ENCODE measurements at places on chromosomes 5 and 9.

DNA sequence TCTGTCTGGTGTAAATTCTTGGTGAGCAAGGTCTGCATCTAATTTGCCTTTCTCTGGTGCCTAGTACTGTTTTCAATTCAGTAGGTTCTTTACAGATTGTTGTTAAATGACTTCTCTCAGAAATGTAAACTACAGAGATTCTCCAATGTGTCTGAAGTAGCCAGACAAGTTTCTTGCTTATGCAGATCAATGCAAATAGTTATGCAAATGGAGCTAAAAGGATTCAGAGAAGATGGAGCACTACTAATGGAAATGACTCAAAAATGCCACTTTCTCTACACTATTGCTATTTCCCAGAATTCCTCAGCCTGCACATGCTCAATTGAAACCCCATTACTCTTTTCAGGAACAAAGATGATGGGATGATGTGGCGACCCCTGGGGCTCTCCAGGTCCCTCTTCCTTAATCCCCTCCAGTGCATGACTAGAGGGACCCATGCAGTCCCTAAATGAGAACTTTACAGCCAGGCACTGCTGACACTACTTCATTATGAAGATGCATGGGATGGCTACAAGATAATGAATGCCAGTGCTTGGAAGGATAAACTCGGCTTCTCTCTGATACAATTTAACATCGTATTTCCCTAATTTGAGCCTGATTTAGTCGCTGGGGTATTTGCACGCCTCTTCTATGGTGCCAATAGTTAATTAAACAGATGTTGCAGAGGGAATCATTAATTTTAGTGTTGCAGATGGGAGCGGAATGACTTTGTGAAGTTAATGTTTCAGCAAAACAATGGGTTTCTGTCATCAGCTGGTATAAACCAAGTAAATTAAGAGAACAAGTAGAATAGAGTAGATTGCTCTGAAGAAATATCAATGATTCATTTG is 753.2 kb downstream of the TLR4 start:
- no peak for DNase-seq

DNA sequence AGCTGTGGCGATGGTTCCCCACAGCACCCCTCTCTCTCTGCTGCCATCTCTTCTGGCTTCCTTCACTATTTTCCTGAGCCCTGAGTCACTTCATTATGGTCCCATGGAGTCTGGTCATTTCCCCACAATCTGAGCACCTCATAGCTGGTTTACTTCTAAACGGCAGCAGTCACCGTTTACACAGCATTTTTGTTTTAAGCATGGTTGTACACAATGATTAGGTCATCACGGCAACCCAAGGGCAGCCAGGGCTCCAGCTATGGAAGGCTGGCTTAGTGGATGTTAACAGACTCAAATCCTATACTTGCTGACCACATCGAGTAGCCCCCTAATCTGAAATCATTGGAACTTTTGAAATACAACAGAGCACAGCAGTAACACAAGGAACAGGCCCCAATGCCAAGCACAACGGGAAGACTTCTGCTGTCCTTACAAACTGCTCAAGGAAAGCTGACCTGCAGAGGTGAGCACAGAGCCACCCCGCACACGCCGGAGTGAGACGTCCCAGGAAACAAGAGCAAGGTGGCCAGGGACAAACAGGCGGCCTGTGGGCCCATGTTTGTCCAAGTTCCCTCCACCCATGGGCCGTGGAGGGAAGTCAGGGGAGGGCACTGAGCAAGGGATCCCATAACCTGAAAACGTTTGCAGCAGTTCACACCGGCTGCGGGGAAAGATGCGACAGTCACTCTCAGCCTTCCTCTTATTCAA is 22.9 kb downstream of the CAMSAP1 start:
- DNase-seq, result no peak

DNA sequence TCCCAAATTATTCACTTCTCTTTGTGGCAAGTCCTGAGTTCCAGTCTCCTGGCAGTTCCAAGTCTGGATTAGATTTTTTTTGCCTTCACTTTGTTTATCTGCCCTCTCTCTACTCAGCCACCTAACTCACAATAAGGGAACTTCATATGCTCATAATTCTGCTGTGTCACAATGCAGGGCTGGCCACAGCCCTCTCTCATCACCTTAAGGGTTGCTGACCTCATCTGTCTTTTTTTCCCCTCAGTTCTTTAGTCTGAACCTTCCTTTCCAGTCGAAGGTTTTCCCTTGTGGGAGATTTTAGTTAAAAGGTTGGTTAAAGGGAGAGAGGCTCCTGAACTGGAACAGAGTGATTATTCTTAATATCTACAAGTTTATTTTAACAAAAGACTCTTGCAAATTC is 4.1 kb downstream of the BAG1 start:
- no peak for DNase-seq

GRCh38 chr9:27602954-27603353 is 29.7 kb upstream of the C9orf72 start:
- no peak for DNase-seq

DNA sequence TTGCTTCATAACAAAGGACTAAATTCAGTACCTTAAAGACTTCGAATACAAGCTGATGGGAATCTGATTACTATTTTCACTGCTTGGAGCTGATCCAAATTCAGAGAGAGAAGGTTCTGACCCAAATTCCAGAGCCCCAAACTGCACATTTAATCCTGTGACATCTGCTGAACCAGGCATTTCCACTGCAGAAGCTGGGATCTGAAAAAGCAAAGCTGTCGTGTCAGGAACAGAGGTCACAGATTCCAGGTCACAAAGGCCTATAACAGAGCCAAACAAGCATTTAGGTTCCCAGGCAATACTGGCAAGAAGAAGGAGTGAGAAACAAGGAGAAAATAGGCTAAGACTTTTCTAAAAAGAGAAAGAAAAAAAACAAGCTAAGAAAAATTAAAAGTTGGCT is 105.3 kb downstream of the UBAP2 start:
- no peak for DNase-seq

DNA sequence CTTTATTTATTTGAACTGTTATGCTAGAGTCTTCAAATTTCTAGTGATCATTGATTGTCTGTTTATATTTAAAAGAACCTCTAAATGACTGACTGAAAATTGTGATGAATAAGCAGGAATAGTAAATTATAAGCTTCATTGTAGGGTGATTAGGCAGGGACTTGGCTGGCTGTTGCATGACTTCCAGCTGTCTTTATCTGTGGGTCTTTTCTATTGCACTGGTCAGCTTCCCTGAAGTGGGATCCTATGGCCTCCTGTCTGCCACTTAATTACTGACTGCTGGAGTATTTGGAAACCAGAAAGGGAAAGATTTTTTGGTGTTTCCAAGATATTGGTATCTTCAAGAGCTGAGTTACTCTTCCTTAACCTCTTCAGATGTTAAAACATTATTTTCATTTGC is 123.0 kb upstream of the CCNH start:
- DNase-seq, result no peak

DNA sequence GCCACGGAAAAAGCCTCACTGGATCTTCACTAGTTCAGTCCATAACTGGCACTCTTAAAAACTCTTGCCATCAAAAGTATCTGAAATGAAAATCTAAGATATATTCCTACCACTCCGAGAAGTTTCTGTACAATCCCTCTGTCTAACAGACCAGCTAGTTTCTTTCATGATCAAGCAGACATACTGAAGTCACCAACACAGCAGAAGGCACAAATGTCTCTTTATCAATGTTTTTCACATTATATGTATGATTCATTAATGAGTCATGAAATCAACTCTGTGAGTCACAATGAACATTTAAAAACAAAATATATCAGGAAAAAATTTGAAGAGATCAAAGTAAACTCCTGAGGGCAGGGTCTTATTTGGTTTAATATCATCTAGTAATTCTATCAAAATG is 50.8 kb downstream of the F2R start:
- no peak for DNase-seq

- DNase-seq, result peak; percentile 22
Observed at GRCh38 chr9:16475257-16475656, 395.2 kb downstream of the BNC2 start.

GRCh38 chr5:38135486-38136039 is 122.8 kb upstream of the EGFLAM start:
- no peak for DNase-seq

DNA sequence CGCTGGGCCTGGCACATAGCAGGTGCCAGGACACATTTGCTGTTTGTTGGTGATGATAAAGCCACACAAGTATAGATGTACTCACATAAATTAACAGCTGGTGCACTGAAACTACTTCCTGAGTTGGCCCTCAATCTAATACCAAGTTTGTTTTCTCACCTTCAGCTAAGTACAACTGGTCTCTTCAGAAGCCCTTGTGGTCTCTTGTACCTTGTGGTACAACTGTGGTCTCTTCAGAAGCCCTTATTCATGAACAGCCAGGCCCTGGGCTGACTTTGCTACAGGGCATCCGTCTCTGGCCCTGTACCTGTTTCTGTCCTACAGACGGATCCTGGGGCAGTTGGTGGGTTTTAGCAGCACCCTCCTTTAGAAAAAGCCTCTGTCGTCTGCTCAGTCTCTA is 81.5 kb downstream of the DAB2IP start:
- no peak for DNase-seq

DNA sequence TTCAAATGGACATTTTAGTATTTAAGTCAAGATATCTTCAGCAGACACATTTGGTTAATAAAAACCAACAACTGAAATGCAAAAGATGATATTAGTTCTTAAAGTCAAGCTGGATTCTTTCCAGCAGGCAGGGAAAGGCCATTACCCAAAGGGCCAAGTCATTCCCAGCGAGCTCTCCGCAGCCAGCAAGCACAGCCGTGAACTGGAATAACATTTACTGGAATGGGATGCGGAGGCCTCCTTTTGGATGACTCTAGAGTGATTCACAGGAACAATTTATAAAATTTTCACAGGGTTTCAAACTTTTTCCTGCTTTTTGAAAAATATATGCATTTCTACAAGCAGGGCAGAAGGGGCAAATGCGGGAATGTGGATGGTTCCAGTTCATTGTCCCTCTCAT is 76.6 kb upstream of the DAB2 start:
- DNase-seq, result no peak

DNA sequence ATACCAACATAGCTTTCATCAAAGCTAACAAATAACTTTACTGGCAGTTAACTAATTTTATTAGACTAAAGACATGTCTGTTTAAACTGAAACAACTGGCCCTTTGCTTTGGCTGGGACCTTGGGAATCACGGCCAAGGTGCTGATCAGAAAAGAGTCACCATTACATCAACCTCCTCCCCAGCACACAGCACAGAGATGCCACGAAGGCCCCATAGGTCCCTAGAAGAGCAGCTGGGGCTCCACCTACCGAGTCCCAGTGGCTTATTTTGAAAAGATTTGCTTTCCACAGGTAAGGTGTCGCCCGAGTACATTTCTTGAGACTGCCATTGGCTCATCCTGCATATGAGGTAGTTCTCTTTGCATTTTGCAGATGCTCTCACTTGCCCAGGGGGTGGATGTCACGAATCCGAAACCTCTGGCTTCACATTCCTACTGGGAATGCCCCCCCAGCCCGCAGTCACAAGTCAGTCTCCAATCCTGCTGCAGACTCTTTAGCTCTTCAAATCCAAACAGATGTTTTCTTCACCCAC is 18.8 kb upstream of the HSD17B3 start:
- no peak for DNase-seq

GRCh38 chr5:133877351-133878235 is 90.8 kb downstream of the C5orf15 start:
- no peak for DNase-seq

- DNase-seq, result peak; percentile 42
Observed at GRCh38 chr9:4366591-4367330, 66.9 kb upstream of the GLIS3 start.

GRCh38 chr5:94811331-94811730 is 192.9 kb downstream of the SLF1 start:
- no peak for DNase-seq

- no peak for DNase-seq
Observed at GRCh38 chr5:97478483-97478882, 295.4 kb upstream of the RIOK2 start.

DNA sequence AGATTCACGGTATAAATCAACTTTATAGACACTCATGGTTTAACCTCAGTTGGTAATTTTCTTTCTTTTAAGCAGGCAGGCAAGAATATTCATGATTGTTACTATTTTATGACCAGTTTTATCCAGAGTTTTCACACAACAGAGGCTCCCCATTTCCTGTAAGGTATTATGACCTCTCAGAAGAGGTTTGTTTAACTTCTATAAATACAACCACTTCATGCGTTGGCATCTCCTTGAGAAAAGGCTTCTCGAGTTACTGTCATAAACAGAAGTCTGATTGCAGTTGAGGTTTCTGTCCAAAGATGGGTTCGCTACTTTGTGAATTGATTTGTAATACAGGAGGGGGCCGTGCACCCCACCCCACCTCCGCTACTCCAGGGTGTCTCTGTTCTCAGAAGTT is 55.3 kb downstream of the ENTREP1 start:
- no peak for DNase-seq

DNA sequence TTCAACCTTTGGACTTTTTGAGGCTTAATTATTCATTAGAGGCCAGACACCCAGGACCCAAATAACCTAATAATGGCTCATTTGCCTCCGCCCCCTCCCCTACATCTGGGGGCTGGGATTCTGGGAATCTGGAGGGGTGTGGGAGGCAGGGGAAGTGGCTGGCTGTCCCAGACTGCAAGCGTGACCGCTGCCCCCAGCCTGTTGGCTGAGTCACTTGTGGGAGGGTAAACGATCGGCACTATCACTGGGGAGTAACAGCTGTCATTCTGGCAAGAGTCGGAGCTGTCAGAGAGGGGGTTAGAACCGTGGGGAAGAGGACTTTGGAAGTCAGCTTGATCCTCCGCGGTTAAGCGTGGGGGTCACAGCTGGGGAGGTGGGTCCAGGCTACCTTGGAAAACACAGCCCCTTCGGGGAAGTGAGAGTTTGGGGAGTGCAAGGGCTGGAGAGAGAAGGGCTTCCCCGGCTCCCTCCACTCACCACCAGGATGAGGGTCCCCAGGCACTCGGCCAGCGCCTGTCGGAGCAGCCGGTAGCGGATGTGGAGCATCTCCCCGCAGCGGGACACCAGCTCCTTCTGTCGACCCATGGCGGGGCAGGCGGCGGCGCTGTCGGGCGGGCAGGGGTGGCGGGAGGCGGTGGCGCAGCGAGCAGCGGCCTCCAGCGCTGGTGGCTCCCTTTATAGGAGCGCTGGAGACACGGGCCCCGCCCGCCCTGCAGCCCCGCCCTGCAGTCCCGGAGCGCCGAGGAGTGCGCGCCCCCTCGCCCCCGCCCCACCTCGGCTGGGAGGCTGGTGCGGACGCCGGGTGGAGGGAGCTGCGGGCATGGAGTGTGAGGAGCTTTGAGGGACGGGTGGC is at the start of gene AQP3:
TSS of gene AQP3 (minus strand) at position 648 of the 853 bp plus-strand sequence. CDS start at position 585, 63 bp downstream.
- peak; percentile 84 for DNase-seq

DNA sequence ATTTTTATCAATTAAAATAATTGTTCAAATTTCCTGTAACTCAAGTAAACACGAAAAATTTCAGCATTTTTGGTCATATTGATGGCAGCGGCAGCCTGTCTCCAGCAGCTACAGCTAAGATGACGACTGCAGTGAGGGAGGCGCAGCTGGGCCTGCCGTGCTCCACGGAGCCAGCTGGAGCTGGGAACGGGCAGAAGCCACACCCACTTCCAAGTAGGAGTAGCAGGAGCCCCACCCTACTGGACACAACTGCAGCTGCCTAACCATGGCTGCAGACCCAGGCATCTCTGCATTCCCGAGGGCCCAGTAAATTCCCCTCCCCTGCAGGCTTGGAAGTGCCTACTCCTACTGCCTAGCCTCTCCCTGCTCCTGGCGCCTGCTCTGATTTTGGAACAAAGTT is 2031.7 kb downstream of the EFNA5 start:
- peak; percentile 12 for DNase-seq
